NCI-H510A treated with DMSO at 0.1 percent for 48 hours (cell line): ENCODE measurements at places on chromosomes 7 and 10.

DNA sequence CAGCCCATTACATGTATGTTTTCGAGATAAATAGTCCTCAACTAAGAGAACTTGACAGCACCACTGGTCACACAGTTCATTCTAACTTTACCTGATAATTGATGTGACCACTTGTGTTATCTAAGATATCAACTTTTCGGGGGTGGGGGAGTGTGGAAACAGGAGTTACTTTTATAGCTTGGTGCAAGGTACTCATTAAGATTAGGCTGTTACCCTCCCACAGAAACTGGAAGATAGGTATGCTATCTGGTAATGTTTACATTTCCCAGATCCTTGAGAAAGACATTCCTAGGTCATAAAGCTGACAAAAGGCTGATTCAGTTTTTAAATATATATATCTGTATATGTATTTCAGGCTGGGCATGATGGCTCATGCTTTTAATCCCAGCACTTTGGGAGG, 11.1 kb downstream of the ERVW-1 start:
- no peak for DNase-seq

DNA sequence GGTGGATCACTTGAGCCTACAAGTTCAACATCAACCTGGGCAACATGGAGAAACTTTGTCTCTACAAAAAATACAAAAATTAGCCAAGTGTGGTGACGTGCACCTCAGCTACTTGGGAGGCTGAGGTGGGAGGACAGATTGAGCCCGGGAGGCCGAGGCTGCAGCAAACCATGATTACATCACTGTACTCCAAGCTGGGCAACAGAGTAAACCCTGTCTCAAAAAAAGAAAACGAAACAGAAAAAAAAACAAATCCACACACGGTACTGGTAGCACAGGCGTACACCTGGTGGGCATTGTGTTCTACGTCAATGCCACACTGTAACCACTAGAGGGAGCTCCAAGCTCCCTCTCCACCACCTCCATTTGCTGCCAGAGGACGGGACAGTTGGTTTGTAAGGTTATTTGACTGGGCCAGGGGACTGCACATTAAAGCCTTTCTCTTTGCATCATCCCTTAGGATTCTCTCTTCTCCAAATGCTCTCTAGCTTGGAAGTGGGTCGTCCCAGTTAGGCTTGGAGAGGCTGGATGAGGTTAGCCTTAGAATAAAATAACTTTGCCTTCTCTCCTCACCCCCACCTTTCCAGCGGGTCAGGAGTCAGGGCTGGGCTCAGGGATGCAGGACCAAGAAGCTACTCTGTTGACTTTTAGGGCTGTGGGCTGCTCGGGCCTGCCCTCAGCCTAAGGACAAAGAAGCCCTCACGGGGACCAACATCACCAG, 130.8 kb downstream of the SORBS1 start:
- DNase-seq: peak; percentile 66

DNA sequence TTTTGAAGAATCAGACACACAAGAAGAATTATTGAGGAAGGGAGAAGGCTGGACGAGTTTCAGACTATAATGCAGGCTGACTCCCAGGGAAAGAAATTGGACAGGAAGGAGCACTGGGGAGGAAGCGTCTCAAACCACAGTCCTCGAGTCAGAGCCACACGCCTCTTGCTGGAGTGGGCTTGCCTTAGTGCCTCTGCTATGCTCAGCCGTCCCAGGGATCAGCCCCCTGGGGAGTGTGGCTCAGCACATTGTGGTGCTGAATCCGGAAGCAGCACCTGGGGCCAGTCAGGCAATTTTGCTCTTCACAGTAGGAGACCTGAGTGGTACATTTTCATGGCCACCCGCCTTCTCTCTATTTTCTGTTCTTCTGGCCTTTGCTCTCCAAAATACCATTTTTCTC, 67.4 kb upstream of the SLC35G1 start:
- no peak for DNase-seq

GRCh38 chr10:100710151-100710871, 35.1 kb upstream of the PAX2 start:
- no peak for DNase-seq

DNA sequence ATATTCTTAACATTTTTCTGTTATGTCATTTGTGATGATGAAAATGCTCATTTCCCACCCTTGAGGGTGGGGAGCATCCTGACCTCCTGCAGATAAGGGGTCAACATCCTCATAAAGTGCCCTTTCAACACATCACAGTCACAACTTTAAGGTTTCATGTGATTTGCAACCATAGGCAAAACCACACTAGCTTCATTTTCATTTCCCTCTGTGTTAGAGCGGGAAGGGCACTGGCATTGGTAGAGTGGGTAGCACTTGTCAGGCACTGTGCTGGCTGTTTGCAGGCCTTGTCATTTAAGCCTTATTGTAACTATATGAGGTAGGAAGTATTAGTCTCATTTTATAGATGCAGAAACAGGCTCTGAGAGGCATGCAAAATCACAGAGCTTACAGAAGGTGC, 39.8 kb downstream of the PSMC2 start:
- no peak for DNase-seq

DNA sequence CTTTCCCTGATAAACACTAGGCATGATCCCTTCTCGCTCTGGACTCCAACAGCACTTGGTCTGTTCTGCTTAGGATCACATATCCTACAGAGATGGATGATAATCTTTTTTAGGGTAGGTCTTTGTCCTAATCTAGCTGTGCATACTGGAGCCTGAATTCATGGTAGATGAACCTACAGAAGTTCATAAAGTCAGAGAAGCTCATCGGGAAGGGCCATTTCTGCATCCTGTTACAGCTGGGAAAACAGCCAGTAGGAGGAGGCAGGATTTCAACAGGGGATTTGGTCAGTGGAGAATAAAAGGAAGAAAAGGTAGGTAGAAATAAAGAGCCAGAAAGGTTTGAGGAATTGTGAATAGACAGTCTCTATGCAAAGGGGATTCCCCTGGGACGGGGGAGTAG, 101.4 kb downstream of the ANK3 start:
- DNase-seq: no peak

DNA sequence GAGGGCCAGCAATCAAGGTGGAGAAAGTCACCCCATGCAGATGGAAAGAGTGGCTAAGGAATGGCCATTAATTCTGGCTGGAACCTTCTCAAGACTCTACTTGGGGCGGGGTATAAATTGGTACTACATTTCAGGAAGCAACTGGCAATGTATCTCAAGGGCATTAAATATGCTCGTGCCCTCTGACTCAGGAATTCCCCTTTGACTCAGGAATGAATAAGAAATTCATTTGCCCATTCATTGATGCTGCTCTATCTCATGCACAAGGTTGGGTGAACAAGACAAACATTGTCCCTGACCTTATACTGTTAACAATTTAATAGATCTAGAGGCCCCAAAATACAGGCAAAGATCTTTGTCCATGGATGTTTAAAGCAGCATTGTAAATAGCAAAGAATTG, 188.1 kb downstream of the MYOF start:
- DNase-seq: no peak

DNA sequence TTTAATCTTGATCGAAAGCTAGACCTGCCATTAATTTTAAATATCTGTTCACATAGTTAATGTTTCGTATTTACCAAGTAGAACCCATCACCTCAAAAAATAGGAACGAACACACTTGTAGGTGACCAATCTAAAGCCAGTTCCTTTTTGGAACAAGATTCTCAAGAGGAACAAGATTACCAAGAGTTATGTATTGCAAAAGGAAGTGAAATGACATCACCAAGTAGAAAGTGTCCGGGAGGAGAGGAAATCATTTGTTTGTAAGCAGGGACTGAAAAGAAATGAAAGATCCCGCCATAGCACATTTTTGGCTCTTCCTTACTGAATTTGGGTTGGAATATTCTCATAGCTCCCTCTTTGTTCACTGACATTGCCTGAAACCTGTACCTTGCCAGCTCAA, 1200.5 kb downstream of the SORCS1 start:
- no peak for DNase-seq

- no peak for DNase-seq
Measured at GRCh38 chr10:97129666-97130065, 56.1 kb downstream of the SLIT1 start.

- peak; percentile 41 for DNase-seq
Measured at GRCh38 chr10:51074238-51075028, at the start of gene PRKG1. TSS of gene PRKG1 (plus strand) at chr10:51074487.

- no peak for DNase-seq
Measured at GRCh38 chr7:2638224-2638991, 6.6 kb downstream of the TTYH3 start.

DNA sequence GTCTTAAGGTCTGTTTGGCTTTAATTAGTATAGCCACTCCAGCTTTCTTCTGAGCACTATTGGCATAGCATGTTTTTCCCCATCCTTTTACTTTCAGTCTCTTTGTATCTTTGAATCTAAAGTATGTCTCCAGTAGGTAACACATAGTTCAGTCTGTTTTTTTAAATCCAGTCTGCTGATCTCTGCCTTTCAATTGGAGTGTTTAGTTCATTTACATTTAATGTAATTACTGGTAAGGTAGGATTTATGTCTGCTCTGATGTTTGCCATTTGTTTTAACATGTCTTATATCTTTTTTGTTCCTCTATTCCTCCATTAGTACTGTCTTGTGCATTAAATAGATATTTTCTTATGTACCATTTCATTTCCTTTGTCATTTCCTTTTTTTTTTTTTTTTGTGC, 72.5 kb downstream of the EXOC6 start:
- DNase-seq: no peak

DNA sequence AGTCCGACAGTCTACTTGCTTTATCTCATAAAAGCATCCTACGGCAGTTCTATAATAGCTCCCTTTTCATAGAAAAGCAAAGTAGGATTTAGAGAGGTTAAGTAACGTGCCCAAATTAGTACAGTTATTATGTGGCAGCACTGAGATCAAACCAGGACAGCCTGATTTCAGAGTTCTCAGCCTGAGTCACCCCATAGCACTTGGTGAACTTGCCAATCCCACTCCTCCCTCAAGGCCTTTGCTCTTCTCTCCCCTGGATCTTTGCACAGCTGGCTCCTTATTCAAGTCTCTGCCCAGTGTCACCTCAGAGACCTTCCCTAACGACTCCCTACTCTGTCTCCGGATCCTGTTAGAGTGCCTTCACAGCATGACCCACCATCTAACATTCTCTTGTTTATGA, 438.0 kb upstream of the NFE2L3 start:
- no peak for DNase-seq

DNA sequence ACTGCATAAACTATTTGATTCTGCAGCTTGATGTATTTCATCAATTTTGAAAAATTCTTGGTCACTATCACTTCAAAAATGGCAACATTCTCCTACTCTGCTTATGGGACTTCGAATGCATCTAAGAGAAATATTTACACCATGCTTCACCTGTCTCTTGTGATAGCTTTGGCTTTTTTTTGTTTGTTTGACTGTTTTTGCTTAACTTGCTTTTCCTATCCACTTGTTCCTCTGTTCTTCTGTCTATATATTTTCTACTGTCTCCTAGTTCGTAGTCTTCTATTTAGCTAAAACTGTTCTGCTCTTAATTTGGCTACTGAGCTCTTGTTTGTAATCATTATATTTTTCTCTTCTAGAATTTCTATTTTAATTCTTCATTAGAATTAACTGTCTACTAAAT, 94.4 kb downstream of the INHBA start:
- DNase-seq: no peak

DNA sequence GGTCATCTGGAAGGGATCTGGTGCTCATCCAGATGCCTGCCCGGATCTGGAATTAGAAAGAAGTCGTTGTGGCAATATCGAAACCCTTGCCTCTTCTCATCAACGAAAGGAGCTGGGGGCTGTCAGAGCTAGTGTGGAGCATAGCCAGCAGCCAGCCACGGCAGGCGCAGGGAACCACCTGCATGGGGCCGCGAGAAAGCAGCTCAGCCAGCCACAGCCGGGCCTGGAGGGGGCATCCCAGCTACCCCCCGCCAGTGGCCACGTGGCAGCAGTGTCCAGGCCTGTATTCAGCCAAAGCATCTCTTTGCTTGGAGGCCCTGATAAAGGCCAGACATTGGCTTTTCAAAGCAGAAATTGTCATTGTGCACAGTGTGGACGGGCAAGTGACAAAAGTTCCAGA, 19.1 kb downstream of the GPR26 start:
- no peak for DNase-seq

GRCh38 chr10:131418681-131419080, 107.2 kb upstream of the TCERG1L start:
- peak; percentile 26 for DNase-seq

- DNase-seq: no peak
Measured at GRCh38 chr10:70193391-70193844, 23.1 kb upstream of the SAR1A start.
